ENCODE measurements at places on chromosomes 13 and 19.

- no peak for DNase-seq
Observed at GRCh38 chr13:106393776-106394175, 141.7 kb downstream of the EFNB2 start.

GRCh38 chr13:63085851-63086250, 1670.2 kb upstream of the PCDH20 start:
- DNase-seq, result no peak

DNA sequence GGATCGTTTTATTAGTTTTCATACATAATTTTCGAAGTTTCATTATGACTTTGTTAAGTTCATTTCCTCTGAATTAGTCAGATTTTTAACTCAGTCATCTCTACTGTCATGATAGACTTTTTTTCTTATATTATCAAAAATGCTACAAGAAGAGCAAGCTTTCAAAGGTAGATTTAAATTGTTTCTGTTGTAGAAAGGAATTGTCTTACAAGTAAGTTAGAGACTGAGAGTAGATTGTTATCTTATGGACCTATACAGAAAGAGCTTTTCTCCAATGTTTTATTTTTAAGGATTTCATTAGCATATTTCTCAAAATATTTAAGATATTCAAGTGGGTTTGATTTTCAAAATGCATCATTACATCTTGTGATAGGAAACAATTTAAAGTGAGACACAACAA, 2.7 kb downstream of the MAB21L1 start:
- DNase-seq, result no peak

GRCh38 chr13:113770937-113771336, 11.9 kb downstream of the TMEM255B start:
- DNase-seq, result no peak

DNA sequence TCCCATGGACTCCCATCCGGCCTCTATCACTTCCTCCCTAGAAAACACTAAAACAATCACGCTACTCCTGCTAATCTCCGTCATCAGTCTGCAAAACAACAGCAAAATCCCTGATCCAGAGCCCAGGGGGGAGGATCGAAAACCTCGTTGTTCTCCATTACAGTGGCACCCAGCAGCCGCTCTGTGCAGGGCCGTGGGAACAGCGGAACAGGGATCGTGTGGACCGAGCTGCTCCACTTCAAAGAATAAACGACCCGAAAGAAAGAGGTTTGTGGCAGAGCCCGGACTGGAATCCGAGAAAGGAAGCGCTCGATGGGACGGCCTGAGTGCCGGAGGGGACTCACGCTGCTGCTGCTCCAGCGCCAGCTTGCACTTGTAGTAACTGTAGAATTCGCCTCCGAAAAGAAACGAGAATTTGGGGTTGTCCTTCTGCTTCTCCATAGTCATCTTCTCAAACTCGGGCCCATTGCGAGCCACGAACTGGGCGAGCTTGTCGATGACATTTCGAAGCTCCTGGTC, 652 bp downstream of the CHERP start:
- no peak for DNase-seq

DNA sequence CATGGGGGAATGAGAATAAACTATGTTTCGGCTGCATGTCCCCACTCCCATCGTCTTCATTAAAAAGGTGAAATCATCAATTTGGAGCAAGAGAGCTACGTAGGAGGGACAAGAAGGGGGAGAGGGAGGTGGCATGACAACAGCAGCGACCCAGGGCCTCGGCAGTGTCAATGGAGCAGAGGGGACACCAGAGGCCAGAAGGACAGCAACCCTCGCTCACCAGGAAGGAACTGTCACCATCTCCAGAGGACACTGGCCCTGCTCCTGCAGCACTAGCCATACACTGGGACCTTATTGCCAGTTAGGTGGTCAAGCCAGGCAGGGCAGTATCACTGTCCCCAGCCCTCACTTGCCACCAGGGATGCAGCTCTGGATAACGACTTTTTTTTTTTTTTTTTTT, 34.2 kb downstream of the NAXD start:
- DNase-seq, result no peak

DNA sequence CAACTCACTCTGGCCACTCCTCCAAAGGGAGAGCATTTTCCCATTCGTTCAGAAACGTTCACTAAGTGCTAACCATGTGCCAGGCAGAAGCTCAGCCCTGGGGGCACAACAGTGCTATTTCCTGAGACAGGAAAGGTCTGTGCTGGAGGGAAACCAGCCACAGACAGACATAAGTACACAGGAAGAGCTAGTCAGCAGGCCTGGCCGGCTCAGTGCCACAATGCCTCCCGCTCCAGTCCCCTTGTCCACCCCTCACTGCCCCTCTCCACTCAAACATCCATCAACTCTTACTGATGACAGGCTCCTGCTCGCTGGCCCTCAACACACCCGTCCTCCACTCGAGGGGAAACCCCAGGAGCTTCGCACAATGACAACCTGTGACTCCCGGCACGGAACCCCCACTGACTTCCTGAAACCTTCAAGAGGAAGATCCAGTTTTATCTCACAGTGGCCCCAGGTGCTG, 11.3 kb upstream of the PLA2G4C start:
- DNase-seq, result no peak

GRCh38 chr19:12956446-12957388, at the start of gene GADD45GIP1:
GADD45GIP1 (minus strand) TSS chr19:12957223; CDS start chr19:12957212, 11 bp downstream.
- peak; percentile 81 for DNase-seq

- peak; percentile 48 for DNase-seq
Observed at GRCh38 chr13:41122838-41123237, 9.8 kb downstream of the KBTBD6 start.

DNA sequence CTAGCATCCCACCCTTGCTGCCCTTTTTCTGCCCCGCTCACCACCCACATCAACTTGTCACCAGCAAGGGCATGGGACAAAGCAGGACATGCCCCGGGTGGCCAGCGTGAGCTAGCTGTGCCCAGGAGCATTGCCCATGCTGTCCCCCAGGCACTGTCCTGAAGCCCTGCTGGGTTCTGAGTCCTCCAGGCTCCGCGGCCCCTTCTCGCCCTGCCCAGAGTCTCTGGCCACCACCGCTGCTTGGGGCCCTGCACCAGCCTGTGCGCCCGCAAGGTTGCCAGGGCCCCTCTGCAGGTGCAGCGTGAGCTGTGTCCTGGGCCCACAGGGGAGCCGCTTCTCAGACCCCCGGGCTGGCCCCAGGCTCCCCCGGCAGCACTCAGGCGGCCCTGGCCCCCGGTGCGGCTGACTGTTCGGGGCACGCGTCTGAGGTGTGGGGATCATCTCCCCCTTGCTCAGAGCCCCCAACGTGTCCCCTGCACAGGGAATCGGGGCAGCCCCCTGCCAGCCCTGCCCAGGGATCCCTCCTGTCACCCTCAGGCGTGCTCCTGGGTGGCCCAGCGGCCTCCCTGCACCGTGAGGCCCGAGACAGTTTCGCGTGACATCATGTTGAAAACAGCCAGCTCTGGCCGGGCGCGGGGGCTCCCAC, 4.1 kb downstream of the CSNK1G2 start:
- DNase-seq, result no peak

GRCh38 chr13:21078501-21078900, 17.1 kb upstream of the LATS2 start:
- DNase-seq, result no peak

GRCh38 chr19:47890865-47891621, 4.9 kb upstream of the SULT2A1 start:
- no peak for DNase-seq

GRCh38 chr13:73428706-73429105, 369.9 kb downstream of the KLF5 start:
- DNase-seq, result no peak

DNA sequence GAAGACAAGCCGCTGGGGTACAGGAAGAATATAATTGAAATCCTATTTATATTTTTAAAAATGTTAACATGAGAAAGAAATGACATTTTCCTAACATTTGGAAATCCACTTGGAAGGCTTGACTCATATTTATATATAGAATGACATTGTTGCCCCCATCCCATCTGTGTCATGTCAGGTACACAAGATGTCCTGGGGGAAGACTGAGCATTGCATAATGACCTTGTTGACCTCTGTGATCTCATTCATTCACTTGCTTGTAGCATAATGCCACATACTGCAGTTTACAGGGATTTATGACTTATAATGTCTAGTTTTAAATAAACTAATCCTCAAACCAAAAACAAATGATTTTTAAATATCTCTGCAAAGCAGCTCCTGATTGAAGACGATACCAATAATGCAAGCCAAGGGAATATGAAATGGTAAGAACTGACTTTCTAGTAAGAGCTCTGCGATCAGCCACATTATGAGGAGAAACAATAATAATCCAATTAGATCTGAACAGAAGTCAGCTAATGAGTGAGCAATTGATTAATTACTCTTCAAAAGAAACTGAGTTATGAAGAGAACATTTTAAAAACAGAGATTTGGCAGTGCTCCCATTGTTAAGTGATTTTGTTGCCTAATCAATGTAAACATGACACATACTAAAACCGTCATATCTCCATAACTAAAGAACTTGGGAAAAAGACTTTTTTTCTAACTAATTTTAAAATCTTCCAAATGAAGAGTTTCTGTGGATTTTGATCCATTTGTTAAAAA, 21.2 kb upstream of the VWA8 start:
- DNase-seq, result no peak

DNA sequence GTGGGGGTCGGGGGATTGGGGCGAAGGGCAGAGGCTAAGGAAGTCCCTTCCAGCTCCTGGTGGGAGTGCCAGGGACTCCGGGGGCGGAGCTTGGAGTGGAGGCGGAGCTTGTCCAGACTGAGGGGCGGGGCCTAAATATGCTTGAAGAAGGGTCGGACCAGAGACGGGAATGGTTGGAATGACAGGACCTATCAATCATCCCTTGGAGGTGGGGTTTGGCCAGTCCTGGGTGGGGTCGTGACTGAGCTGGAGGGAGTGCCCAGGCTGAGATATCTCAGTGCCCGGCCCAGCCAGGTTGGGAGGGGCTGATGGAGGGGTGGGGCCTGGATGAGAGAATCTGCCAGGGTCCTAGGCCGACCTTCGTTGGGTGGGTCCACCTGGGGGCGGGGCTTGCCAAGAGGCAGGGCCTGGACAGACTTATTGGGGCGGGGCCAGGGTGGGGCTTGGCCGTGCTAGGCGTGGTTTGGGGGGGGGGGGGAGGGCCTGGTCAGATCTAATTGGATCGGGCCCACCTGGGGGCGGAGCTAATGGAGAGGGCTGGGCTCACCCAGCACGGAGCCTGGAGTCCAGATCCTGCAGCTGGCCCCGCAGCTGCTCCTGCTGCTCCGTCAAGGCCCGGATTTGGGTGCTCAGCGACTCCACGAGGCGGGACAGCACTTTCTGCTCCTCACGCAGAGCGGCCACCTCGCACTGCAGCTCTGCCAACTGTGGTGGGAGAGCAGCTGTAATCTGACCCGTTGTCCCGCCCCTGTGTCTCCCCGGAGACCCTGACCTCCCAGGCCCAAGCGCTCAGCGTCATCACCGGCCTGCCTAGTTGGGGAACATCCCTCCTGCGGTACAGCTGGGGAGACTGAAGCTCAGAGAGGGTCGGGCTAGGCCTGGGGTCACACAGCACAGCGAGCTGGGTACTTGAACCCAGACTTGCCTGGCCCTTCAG, 2.6 kb upstream of the WIZ start:
- DNase-seq, result no peak

- no peak for DNase-seq
Observed at GRCh38 chr19:7921967-7922835, 2.1 kb downstream of the SNAPC2 start.

- peak; percentile 66 for DNase-seq
Observed at GRCh38 chr19:49333811-49334288, 1.4 kb upstream of the CD37 start.

GRCh38 chr13:113796211-113796963, 37.4 kb downstream of the TMEM255B start:
- no peak for DNase-seq

DNA sequence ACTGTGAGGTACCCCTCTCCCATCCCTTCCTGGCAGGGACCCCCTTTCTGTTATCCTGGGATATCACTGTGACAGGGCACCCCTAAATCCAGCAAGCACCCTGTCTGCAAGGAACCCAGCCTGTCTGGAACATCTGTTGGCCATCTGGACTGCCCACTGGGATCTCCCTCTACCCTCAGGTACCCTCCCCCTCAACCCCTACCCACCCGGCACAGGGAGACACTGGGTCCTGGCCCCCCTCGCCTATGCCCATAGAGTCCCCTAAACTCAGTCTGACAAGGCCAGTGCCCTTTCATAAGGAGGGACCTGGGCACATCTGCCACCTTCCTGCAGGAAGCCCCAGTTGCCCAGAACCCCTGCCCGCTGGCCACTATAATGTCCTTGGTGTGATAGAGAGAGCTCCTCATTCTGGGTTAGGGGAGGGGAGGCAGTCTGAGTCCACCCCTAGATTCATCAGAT, 2.8 kb upstream of the SLC27A5 start:
- DNase-seq, result no peak

GRCh38 chr13:98293570-98294142, 116.6 kb upstream of the RNF113B start:
- DNase-seq, result no peak

DNA sequence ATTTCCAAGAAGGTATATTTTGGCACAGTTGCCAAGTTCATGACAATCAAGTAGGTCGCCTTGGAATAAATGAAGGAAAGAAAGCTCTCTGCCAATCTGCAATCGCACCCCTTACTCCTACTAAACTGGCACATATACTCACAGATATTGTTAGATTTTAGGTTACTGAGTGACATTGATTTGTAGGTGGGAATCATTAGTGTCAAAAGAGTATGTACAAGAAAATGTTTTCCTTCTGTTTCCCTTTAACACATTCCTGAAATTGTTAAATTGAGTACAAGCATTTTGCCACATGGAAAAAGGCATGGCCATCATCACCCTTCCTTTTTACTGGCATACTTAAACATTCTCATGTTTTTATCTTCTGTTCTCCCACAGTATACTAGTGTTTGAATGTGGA, 2868.3 kb upstream of the PCDH20 start:
- no peak for DNase-seq

- DNase-seq, result no peak
Observed at GRCh38 chr13:29679396-29680053, 84.0 kb upstream of the SLC7A1 start.

GRCh38 chr19:45462174-45462573, 5.6 kb upstream of the FOSB start:
- no peak for DNase-seq

Measured in CD4-positive, alpha-beta T cell treated with Interleukin-15 for 4 hours (primary cell).